Activated CD4-positive, CD25-positive, alpha-beta regulatory T cell treated with anti-CD3 and anti-CD28 coated beads, Interleukin-2, amount 50 U/mL, for 24 hours (primary cell): ENCODE measurements at places on chromosomes 13 and 19.

- ATAC-seq, result no peak
Observed at GRCh38 chr19:1079566-1080111, 12.7 kb downstream of the ARHGAP45 start.

DNA sequence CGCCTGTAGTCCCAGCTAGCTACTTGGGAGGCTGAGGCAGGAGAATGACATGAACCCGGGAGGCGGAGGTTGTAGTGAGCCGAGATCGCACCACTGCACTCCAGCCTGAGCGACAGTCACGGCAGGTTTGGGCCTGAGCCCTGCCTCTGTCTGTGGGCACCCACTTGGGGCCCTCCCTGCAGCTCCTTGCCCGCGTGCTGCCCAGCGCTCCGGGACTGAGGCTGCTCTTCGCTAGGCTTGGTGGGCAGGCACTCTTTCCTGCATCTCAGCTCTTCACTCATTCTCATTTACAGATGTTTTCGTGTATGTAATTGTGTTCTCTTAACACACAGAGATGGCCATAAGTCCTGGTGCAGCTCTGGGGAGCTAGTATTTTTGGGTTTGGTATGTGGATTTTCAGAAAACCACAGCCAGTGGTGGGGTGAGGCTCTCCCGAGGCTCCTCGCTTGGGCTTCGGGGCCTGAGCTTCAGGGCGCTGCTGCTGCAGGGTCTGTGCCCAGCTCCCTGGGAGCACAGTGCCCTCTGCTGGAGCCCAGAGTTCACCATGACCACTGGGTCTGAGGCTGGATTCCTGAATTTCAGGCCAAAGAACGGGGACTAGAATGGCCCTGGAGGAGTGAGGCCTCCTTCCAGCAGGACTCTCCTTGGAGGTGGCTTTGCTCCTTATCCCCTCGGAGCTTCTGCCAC lies 15.2 kb downstream of the UPF1 start:
- peak; percentile 83 for ATAC-seq

DNA sequence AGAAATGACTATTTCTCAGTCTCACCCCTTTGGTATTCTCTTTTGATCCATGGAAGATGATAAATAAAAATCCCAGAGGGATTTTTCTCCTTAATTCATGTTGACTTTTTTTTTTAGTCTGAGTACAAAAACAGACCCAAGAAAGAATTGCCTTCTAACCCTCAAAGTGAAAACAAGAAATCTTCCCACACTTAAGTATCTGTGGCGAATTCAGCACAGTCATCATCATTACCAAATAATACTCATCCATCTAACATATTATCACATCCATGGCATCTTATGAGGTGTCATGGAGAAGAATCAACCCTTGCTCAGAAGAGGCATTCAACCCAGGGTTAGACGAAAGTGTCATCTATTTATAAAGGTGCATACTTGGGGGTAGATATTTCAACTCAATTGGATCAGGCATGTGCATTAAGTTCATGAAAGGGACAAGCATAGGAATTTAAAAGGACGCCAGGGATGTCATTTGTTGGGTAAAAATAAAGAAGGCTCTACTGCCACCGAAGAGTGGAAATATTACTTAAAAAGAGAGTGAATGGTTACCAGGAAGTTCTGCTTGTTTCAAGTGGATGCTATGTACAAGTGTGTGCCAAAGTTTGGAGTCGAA lies 101.9 kb downstream of the FLT1 start:
- ATAC-seq, result no peak

DNA sequence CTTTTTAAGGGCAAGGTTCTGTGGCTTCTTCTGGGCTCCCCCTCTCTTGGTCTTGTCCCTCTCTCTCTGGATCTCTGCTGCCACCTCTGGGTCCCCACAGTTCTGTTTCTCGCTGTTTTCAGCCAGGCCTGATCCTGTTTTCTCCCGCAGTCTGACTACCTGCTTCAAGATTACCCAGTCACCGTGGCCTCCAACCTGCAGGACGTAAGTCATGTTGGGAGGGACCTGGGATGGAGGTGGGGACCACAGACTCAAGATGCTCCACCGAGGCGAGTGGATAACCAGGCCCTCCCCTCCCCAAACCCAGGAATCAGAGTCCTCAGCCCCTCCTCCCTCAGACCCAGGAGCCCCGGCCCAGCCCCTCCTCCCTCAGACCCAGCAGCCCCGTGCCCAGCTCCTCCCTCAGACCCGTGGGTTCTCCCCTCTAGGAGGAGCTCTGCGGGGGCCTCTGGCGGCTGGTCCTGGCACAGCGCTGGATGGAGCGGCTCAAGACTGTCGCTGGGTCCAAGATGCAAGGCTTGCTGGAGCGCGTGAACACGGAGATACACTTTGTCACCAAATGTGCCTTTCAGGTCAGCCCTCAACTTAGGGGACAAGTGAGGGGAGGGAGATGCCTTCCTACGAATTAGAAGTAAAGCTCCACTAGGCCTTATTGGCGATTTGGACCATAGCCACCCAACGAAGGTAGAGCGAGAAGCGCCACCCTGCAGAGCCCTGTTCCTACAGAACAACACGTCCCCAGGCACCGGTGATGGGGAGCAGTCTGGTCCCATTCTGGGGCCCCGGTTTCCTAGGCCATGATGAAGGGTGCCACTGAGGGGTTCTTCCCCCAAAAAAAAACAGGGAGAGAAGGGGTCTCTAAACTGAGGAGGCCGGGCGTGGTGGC lies 2.2 kb downstream of the FLT3LG start:
- ATAC-seq, result peak; percentile 57

DNA sequence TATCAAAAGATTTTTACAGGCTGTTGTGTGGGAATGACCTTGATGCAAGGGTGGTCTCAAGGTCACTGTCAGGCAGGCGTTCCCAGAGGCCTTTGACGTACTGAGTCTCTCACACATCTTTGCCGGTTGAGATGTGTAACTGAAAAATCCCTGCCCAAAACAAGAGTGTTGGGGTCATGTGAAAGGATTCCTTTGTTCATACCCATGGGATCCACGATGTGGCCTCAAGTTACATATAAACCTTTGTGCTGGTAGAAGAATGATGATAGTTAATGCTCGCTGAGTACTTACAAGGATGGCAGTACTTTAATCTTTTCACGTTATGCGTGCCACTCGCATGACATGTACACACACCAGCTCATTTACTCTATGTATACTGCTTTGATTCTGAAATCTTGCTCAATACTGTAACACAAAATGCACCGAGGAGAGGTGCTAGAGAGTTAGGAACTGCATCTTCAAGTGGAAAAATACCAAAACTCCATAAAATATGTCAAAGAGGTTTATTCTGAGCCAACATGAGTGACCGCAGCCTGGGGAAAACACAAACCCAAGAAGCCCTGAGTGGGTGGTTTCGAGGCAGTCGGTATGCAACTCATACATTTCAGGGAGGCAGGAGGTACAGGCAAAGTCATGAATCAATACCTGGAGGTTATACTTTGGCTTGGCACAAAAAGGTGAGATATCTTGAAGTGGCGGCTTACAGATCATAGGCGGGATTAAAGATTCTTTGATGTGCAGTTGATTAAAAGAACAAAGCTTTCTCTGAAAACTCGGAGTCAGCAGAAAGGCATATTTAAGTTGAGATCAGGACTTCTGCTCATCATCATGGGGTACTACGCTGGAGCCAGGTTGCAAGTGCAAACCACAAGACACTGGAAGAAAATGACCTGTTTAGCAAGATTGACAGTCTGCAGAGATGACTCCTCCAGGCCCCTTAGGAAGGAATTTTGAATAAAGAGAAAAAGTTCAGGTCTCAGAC lies 87.4 kb upstream of the ARHGEF7 start:
- no peak for ATAC-seq

DNA sequence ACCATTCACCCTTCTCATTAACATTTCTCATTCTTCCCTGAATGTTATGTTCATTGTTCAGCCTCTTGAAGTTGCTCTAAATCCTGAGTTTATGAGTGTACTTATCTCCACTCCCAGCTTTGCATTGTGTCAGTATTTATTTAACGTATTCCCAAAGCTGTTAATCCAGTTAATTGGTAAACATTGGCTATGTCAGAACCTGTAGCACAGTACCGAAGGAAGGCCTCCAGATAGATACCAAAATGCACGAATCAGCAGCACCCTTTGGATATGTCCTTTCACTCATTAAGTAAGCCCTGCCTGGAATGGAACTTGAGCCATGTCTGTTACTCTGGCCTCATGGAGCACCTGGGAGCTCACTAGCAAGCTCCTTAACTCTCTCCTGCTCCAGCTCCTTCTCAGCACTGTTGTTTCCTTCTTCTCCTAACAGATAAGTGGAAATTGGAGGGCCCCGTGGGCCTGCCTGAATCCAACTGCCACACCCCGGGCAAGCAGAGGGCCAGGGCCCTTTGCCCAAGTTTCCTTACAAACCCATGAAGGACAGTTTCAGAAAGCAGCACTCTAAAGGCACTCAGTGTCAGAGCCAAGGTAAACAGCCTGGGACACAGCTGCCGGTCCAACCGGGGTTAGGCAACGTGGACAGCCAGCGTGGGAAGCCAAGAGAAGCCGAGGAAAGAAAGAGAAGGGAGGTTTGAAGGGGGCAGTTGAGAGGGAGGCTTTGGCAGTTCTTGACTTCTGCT lies 155.0 kb upstream of the SERP2 start:
- no peak for ATAC-seq

- ATAC-seq, result peak; percentile 62
Observed at GRCh38 chr19:913080-913748, at the start of gene R3HDM4. Gene R3HDM4 (minus strand): TSS chr19:913219. CDS start chr19:913157, 62 bp downstream.

DNA sequence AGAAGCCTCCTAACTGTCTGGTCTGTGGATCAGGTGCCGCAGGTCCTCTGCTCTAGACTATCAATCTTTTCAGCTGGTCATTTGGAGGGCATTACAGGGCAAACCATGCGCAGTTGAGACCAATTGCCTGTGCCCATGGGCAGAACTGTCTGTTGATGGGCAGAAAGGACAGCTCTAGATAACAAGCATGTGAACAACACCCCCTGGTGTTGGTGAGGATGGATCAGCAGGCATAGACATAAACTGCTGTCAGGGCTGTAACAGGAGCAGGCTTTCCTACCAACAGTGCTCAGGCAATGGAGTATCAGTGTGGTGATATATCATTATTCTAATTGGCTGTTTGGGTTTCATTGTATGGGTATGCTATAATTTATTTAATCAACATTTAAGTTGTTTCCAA lies 104.7 kb upstream of the KL start:
- ATAC-seq, result no peak

DNA sequence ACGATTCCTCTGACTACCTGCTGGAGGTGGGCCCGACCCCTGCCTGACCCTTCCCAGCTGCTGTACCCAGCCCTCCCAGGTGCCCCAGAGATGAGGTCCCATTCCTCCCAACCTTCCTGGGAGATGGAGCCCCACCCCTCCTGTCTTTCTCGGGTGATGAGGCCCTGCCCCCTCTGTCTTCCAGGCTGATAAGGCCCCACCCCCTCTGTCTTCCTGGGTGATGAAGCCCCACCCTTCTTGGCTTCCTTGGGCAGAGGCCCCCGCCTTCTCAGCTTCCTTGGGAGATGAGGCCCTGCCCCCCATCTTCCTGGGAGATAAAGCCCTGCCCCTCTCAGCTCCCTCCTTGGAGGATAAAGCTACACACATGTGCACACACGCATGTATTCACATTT lies 47.9 kb downstream of the CERS4 start:
- no peak for ATAC-seq

- ATAC-seq, result no peak
Observed at GRCh38 chr19:39416152-39417120, 4.0 kb downstream of the PLEKHG2 start.

GRCh38 chr19:22332924-22333323 lies 46.7 kb downstream of the ZNF729 start:
- no peak for ATAC-seq

DNA sequence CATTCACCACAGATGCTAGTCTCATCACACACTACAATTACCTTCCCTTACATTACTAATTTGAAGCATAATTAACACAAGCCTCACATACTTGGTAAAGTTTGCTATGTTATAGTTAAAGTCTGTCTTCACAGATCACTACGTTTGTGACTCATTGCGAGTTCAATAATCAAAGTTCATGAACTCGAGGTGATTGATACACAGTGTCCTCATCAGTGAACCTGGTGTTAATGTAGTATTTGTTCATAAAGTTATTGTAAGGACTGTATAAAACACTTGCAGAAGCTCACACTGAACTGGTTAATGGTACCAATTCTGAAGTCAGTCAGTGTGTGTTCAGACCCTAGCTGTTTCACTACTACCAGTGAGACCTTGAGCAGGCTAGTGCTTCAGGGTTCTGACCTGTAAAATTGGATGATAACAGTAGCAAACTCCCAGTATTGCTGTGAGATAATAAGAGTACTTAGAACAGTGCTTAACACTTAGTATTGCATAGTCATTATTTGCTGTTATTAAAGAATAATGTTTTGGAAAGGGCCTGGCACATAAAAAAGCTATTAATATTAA lies 313.3 kb downstream of the LIG4 start:
- ATAC-seq, result no peak

DNA sequence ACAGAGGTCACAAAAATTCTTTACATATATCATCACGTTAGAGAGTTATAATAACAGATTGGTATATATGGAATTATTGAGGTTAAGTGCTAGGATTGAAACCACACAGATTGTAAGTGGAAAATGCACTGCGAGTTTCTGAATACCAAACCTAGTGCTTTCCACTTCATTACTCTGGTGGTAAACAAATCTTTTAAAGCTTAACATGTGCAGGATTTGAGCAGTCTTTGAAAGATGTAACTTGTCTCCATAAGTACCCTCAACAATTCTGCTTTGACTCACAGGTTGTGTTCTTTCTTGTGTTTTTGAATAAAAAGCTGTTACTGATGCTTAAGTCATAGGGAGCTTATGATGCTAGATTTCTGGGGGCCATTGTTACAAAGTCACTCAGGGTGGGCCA lies 314.7 kb upstream of the DACH1 start:
- no peak for ATAC-seq

DNA sequence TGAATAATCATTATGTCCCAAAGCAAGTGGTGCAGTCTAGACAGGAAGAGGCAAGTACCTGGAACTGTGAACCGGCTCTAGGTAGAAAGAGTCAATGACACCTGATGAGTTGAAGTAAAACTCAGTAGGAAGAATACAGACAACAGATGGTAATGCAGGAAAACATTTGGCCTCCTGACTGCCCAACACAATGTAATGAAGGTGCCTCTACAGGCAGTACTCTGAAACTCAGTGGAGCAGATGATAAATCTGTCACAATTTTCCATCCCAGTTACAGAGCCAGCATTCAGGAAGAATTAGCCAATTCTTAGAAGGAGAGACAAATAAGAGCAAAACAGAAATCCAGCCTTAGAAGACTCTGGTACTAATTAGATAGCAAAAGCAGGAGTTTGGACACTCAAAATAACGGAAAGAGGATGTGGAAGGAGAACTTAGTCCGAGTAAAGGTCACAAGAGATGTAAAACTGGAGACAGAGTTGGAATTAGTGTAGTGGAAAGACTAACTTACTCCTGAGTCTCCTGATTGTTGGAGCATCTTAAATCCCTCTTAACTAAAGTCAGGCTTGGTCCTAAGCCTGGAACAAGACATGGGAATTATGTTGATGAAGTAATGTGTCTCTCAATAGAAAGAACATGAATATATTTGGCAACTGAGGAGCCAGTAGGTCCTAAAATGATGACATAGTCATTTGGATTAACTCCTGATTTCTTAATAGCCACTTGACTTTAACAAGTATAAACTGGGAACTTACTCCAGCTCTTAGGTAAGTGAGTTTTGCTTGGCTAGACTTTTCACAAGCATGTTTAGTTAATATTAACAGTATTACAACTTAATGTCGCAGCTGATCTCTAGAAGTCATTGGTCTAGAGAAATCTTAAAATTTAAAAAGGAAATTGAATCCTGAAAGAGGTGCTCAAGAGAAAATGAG lies 457.3 kb upstream of the MIR17HG start:
- ATAC-seq, result no peak

GRCh38 chr13:85282876-85283275 lies 516.3 kb downstream of the SLITRK6 start:
- no peak for ATAC-seq

- ATAC-seq, result no peak
Observed at GRCh38 chr19:39765091-39766076, 13.3 kb upstream of the LEUTX start.

- ATAC-seq, result no peak
Observed at GRCh38 chr13:69904784-69905183, 202.8 kb upstream of the ATXN8OS start.
